Fibroblast of pulmonary artery (primary cell): ENCODE measurements at places on chromosomes 5 and 9.

GRCh38 chr5:760363-761058, 24.0 kb downstream of the ZDHHC11B start:
- no peak for DNase-seq

GRCh38 chr5:156704139-156704538, 146.0 kb upstream of the PPP1R2B start:
- no peak for DNase-seq

GRCh38 chr9:99253134-99253533, 31.1 kb downstream of the SEC61B start:
- no peak for DNase-seq

DNA sequence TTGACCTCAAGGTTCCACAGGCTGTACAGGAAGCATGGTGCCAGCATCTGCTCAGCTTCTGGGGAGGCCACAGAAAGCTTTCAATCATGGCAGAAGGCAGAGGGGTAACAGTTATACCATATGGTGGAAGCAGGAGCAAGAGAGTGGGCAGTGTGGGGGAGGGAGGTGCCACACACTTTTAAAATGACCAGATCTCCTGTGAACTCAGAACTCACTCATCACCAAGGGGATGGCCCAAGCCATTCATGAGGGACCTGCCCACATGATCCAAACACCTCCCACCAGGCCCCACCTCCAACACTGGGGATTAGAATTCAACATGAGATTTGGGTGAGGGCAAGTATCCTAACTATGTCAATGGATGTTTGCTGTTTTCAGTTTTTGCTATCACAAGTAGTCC, 16.2 kb downstream of the CYFIP2 start:
- DNase-seq = no peak

DNA sequence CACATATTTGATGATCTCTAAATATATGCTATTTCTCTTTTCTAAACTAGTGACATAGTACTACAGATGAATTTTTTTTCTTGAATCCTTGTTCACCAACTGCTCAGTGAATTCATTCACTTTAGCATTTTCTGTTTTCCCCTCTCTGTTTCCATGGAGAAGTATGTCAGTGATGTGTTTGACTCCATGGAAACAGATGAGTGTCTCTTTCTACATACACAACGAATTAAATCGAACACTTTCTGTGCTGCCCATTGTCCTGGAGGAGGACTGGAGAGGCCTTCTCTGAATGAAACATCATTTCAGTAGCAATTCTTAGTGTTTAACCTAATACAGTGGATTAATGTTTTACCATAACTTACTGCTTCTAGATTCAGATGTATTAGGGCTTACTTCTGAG, 9.5 kb downstream of the INVS start:
- DNase-seq = peak; percentile 39
